Stimulated activated CD4-positive, alpha-beta T cell treated with anti-CD3 and anti-CD28 coated beads, Interleukin-15, amount 100 ng/mL, for 24 hours (primary cell): ENCODE measurements at places on chromosomes 11 and 22.

- DNase-seq = no peak
Measured at GRCh38 chr11:11505190-11505589, 116.6 kb downstream of the GALNT18 start.

- DNase-seq = no peak
Measured at GRCh38 chr11:130032931-130033330, 30.3 kb upstream of the PRDM10 start.

- no peak for DNase-seq
Measured at GRCh38 chr11:17633279-17633986, 85.9 kb upstream of the MYOD1 start.

GRCh38 chr11:79400206-79400605 is 40.6 kb downstream of the TENM4 start:
- DNase-seq = no peak

GRCh38 chr11:126627421-126627820 is 271.9 kb downstream of the ST3GAL4 start:
- DNase-seq = no peak

GRCh38 chr22:42901790-42902508 is 44.9 kb upstream of the ARFGAP3 start:
- no peak for DNase-seq

GRCh38 chr11:111951565-111951964 is 14.4 kb downstream of the DIXDC1 start:
- no peak for DNase-seq

DNA sequence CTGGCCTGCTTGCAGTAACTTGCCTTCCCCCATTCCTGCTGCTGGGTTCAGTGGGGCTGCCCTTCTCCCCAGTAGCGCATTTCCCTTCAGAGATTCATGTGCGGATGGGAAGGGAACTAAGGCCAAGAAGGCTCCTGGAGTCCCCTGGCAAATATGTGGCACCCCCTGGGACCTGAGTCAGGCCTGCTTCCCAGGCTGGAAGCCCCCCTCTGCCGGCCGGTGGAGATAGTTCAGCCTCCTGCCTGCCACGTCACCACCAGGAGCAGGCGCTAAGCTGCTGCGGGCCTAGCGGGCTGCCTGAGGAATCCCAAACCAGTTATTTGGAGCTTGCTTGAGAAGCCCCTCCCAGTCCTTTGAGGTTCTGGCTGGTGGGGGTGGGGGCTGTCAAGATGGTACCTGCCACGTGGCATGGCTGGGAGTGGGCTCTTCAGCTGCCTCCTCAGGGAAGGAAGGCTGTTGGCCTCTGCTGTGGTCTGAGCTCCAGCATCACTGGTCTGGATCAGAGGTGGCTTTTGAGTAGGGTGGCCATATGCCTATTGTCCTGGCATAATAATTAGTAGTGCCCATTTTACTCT is 2.0 kb downstream of the SERPINH1 start:
- DNase-seq = no peak

DNA sequence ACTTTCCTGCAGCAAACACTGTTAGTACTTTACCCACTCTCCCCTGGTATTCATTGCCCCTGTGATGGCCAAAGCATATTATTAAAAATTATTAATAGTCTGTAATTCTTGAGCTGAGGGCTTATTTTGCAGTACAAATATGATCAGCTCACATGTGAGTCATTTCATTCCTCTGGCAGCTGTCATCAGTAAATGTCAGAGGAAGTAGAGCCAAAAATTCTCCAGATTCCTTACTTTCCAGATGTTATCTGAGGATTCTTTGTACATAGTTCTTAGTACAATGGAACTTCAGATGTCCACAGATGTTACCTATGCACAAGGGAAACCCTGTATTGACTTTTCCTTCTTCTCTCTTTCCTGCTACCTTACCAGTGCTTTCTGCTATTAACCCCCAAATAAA is 12.5 kb downstream of the OR5B3 start:
- no peak for DNase-seq

- DNase-seq = no peak
Measured at GRCh38 chr11:121630041-121630440, 177.3 kb upstream of the SORL1-AS1 start.

DNA sequence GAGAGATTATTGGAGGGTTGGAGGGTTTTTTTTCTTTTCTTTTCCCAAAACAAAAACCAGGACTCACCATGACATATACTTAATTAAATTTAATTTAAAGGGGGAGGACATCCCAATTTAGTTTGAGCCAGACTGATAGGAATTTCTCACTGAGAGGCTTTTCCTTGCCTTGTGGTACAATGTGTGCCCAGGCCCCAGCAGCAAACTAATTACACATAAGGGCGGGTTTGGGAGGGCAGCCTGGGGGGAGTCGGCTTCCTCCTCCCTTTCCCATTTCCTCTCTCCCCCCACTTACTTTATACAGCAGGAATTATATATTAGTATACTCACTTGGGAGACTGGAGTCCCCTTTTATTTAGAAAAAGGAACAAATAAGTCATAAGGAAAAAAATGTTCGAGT is 2.9 kb downstream of the TEAD1 start:
- DNase-seq = no peak

DNA sequence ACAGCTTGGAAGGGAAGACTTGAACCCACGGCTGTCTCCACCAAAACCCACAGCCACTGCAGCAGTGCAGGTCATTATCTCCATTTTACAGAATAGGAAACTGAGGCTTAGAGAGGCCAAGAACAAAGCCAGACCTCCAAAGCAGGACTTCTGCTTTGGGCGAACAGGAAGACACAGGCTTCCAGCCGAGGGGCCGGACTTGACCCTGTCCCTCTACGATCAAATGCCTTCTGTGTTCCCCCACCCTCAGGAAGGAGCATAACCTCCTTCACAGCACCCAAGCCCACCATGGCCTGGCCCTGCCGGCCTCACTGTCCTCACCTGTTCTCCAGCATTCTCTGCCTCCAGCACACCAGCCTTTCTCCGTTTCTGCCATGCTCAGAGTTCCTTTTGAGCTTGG is 15.8 kb downstream of the IGLL1 start:
- no peak for DNase-seq

DNA sequence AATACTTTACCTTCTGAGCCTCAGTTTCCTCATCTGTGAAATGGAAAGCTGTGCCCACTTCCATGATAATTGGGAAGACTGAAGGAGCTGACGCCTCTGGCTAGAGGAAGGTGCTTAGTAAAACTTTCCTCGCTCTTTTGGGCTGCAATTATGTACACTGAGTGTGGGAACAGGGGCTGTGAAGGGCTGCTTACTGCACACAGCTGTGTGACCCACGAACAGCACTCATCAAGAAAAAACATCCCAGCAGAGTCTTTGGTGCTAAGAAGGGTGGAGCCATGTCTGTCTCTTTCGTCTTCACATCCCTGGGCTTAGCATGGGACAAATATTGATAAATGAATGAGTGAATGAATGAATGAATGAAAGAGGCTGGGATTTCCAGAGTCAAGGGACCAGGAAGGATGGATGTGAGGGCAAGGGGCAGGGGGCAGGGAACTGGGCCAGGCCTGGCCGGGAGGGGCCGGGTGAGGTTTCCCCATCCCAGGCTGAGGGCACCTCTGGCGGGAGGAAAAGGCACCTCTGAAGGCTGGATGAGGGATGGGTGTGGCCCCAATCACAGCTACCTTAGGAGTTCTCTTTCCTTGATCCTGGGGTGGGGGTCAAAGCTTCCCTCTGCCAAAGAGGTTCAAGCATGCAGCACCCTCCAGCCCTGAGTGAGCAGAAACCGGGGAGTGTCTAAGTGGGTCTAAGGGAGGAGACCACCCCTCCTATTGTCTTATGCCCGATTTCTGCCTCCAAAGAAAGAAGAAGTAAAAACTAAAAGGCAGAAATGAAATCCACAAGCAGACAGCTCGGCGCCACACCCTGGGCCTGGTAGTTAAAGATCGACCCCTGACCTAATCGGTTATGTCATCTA is 9.2 kb upstream of the CD5 start:
- no peak for DNase-seq

DNA sequence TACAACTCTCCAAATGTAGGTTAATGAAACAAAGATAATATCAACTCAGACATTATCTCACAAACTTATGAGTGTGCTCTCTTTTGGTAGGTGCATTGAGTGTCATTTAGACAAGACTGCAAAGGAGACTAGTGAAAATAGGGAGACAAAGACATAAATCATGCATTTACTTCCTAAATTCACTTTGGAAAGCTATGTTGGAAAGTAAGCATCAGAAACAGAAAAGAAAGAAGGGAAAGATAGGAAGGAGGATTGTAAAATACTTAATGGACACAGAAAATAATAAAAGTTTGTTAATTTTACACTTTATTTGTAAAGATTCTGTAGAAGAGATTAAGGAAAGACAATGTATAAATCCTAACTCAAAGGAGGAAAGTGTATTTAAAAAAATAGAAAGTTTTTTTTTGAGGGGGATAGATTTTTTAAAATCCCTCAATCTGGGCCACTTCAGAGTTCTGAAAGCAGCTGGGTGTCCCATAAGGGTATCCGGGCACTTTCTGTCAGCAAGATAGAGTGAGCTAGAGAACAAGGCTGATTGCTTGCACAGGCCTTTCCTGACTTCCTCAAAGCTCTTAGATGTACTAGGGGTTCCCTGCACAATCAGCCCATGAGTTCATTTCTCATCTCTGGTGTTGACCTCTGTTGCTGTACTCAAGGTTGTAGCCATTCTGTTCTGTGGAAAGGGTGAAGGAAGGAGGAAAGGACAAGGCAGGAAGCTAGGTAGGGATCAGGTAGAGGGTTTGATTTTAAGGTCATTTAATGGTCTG is 22.4 kb upstream of the RDX start:
- no peak for DNase-seq

- DNase-seq = no peak
Measured at GRCh38 chr11:5286351-5286750, 15.4 kb downstream of the OR51B4 start.

DNA sequence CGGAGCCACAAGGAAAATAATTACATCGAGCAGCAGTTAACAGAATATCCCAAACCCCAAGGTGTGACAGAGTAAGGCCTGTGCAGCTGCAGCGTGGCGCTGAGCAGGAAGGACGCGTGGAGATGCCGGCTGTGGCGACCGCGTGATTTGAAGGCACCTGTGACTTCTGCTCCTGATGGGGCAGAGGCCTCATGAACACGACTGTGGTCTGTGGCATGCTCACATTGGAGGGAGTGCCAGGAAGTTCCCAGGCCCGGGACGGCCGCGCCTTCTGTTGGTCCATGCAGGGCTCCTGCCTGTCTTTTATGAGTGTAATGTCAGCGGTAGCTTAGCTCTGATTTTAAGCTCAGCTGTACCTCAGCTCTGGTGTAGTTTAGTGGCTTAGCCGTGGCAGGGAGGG is 50.4 kb downstream of the TPCN2 start:
- no peak for DNase-seq

GRCh38 chr11:123806249-123806648 is at the start of gene OR6M1:
Gene OR6M1 (minus strand): TSS chr11:123806349. CDS start chr11:123806349, 0 bp downstream.
- DNase-seq = no peak

- no peak for DNase-seq
Measured at GRCh38 chr11:125338886-125339811, 156.9 kb downstream of the FEZ1 start.

DNA sequence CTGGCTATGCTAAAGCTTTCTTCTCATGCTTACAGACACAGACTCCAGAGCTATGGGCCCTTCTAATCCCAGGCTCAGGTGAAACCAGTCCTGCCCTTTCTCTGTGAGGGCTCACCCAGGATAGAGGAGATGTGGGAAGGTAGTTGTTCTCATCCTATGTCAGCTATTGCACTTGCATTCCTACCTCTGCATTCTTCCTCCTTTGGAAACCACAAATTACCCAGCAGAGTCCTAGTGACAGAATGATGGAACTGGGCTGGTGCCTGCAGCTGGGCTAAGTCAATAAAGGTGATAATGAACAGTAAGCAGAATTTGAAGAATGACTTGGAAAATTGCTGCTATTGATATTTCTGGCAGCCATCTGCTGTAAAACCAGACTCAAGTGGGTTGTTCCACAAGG is 560.0 kb downstream of the TMEM135 start:
- DNase-seq = no peak

GRCh38 chr11:115693002-115693401 is 188.8 kb upstream of the CADM1 start:
- no peak for DNase-seq

GRCh38 chr11:36354221-36355003 is 58.3 kb downstream of the PRR5L start:
- DNase-seq = no peak

GRCh38 chr11:119709638-119710346 is 19.2 kb downstream of the NECTIN1 start:
- peak; percentile 12 for DNase-seq

- DNase-seq = no peak
Measured at GRCh38 chr22:49887064-49887451, 31.2 kb downstream of the ALG12 start.

DNA sequence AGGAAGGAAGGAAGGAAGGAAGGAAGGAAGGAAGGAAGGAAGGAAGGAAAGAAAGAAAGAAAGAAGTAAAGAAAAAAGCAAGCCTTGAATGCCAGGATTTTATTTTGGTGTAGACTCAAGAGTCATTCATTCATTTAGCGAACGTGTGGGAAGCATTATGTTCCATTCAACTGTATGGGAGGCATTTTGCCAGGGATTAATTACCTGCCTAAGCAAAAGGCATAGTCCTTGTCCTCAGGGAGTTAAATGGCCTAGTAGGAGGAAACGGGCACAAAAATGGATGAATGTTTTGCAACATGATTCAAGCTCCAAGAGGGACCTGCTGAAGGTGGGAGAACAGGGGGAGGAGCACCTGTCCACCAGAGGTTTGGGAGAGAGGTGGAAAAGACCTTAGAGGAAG is 16.2 kb upstream of the ZNRF3 start:
- no peak for DNase-seq

GRCh38 chr11:125110506-125110905 is 920 bp downstream of the TMEM218 start:
- peak; percentile 11 for DNase-seq

DNA sequence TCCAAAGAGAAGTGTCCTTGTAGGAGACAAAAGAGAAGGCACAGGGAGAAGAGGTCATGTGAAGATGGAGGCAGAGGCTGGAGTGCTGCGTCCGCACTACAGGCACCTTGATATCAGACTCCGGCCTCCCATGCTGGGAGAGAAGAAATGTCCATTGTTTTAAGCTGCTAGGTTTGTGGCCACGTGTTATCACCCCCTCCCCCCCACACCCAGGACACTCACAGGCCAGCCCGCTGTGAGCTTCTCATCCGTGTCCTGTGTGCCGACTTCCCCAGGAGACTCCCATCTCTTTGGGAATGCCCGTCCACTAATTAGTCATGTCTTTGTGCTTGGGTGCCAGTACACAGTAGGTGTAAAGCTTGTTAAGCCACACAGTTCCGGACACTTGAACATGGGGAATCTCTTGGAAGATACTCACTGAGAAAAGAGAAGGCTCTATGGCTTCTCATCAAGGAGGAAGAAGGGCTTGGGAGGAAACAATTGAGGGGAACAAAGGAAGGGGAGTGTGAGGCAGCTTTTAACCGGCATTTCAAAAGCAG is 1234.7 kb downstream of the TBC1D22A start:
- no peak for DNase-seq

DNA sequence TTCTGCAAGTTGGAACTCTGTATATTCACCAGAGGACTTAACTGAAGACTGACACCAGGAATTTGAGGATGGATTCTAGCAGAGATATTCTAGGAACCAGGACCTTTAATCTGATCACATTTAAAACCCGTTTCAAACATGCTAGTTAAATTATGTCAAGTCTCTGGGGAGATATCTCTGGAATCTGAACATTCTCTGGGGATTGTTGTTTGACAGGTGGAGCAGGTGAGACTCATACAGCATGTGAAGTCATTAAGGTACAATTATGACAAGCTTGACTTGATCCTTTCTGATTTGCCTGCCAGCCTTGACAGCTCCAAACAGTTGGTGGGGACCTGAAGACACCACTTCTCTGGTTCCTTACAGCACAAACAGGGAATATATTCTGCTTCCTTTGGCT is 100.3 kb downstream of the FAT3 start:
- DNase-seq = no peak

- no peak for DNase-seq
Measured at GRCh38 chr11:76189682-76190081, 16.6 kb downstream of the WNT11 start.

- no peak for DNase-seq
Measured at GRCh38 chr11:93198215-93198845, 539 bp upstream of the SLC36A4 start.
